HEK293T (cell line): ENCODE measurements at places on chromosomes 1 and 21.

DNA sequence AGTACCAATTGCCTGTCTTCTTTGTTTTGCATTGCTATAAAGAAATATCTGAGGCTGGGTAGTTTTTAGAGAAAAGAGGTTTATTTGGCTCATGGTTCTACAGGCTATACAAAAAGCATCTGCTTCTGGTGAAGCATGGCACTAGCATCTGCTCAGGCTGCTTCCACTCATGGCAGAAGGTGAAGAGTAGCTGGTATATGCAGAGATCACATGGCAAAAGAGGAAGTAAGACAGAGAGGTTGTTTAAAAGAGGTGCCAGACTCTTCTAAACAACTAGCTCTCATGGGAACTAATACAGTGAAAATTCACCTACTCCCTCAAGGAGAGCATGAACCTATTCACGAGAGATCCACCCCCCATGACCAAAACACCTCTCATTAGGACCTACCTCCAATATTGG is 56.7 kb upstream of the GUCA2B start:
- no peak for DNase-seq

GRCh38 chr1:63621698-63622097 is 28.5 kb downstream of the PGM1 start:
- DNase-seq: no peak

DNA sequence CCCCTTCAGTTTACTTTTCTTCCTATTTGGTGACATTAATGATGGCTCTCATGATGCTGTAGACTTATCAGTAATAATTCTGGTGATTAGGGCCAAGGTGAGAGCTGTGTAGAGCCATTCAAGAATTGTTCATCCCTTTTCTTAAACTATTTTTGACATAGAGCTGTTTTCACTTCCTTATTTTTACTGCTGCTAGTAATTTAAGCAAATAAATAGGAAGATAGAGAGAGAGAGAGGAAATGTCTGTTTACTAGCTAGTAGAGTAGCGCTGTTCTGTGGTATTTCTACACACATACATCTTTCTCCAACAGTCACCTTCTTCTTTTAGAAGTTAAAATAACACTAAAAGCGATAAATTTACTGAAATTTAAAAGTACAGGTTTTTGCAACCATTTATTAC is 678.0 kb upstream of the ZP4 start:
- no peak for DNase-seq

DNA sequence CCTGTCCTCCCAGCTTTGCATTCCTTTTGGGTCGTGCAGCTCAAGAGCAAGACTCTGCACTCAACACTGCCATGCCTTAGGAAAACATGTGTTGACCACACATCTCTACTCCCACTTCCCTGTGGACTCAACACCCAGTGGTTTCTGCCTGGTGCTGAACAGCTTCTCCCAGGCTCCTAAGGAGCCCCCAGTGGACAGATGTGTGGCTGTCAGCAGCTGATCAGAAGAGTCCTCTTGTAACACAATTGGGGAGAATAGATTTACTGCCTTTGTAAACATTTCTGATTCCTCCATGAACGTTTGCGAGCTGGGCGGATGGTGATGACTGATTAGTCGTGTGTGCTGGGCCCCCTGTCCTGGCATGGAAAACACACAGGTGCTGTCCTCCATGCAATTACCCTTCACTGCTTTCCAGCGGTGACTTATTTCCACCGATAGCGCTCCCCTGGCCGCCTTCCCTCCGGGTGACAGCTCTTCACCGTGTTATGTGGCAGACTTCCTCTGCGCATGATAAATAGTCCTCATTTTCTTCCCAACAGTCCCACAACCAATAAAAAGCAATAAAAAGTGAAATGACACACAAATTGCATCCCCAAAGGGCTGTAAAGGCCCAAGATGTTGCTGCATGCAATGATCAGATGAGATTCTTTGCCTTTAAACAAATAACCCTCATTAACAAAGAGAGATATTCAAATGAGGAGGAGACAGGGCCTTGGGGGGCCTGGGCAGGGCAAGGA is 249.4 kb upstream of the AJAP1 start:
- no peak for DNase-seq

GRCh38 chr1:24443241-24443656 is 27.6 kb downstream of the NIPAL3 start:
- DNase-seq: no peak

DNA sequence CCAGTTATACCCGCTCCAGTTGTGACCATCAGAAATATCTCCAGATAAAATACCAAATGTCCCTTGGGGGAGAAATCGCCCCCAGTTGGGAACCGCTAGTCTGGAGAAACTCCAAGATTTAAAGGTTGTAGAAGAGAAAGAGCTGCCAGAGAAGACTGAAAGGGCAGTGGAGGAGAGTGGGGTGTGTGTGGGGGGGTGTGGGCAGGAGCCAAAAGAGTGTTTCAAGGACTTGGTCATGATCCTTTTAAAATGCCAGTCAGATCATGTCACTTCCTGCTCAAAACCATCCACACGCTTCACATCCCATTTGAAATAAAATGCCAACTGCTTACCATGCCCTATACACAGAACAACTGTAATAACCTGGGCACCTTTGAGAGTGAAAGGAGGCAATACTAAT is 3.4 kb upstream of the HEYL start:
- DNase-seq: no peak

DNA sequence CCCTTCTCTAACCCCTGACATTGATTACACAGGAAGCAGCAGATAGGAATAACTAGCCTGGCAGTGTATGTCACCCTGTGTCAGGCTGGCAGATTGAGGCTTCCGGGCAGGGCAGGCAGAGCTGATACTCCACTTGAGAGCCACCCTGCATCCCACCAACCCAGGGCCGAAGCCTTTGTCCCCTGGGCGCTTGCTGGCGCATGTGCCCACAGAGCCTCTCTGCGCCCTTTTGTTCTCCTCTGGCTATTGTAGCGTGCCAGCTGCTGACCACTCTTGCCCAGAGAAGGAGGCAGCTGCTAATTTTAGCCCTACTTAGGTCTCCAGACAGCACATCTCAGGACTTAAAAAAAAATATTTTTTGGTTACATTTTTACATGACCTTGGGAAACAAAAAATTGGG is 304.9 kb downstream of the HHAT start:
- DNase-seq: no peak

- DNase-seq: no peak
Observed at GRCh38 chr1:71780681-71781080, 501.7 kb downstream of the NEGR1 start.

DNA sequence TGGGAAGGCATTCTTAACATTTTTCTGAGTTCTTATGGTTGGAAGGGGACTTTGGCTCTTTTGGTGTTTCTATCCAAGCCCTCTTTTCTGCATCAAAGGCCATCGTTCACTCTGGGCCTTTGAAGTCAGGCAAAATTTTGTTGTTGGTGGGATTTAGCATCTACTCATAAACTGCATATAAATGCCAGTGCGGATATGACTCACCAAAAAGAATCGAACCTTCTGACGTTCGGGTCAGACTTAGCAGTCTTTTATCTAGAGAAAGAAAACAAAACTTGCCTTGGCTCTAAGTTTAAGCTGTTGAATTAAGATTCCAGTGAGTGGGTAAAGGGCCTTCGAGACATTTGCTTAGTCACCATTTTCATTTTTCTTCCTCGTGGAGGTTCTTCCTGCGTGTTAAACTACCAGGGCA is 51.4 kb downstream of the EVA1C start:
- DNase-seq: no peak

DNA sequence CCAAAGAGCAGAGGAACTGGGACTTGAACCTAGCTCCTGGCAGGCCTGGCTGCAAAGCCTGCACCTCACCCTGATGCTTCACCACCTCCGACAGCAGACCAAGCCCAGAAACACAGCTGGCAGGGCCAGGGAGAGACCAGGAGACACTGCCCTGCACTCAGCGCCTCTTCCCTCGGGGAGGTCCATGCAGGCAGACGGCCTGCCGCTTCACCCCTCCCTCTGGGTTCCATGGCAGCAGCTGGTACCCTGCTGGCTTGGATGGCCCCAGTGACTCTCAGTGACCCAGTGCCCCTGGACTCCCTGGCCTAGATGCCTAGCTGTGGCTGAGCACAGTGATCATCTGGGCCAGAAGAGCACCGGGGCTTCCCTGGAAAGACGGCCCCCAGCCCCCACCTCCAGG is 65.3 kb upstream of the TARDBP start:
- DNase-seq: no peak

DNA sequence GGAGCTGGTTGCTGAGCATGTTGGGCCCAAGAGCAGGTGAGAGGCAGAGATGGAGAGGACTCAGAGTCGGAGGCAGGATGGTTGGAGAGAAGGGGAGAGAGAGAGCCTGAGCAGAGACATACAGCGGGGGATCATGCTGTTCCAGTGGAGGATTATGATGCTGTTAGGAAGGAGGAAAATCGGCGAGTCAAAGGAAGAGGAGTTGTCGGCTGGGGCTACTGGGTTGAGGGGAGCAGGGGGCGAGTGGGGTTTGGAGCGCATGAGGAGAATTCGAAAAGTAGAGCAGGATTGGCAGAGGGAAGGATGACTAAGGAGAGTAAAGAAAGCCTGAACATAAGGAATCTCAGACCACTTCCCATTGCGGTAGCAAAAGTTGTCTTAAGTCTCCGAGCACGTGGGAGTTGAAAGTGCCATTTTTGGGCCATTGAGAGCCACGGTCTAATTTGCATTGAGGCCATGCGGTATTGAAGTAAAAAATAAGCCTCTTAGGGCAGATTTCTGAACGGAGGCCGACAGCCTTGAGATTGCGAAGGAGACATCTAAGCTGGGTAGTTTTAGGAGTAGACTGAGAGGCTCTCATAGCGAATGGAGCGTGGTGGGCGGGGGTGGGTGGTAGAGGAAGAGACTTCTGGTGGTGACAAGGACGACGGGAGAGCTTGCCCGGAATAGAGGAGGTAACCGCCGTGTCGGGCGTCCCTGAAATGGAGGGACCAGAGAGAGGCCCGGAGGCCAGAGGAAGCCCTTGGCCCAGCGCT is 140.4 kb upstream of the ETV3 start:
- DNase-seq: no peak

DNA sequence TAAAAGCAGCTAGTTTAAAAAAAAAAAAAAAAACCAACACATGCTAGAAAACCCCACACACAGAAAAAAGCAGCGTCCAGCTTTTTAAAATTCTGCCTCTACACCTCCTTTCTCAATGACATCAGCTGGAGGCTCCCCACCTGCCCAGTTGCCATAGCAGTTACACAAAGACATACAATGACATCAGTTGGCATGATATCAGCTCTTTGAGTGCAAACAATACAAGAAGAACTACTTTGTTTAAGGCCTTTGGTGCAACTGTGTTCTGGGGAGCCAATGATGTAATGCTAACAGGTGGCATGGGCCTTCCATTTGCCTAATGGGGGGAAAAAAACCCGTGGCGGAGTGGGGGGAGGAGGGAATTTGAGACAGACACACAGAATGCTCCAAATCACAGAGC is 32.9 kb downstream of the DUSP10 start:
- DNase-seq: no peak

- no peak for DNase-seq
Observed at GRCh38 chr1:119674835-119675289, 26.8 kb upstream of the ZNF697 start.

DNA sequence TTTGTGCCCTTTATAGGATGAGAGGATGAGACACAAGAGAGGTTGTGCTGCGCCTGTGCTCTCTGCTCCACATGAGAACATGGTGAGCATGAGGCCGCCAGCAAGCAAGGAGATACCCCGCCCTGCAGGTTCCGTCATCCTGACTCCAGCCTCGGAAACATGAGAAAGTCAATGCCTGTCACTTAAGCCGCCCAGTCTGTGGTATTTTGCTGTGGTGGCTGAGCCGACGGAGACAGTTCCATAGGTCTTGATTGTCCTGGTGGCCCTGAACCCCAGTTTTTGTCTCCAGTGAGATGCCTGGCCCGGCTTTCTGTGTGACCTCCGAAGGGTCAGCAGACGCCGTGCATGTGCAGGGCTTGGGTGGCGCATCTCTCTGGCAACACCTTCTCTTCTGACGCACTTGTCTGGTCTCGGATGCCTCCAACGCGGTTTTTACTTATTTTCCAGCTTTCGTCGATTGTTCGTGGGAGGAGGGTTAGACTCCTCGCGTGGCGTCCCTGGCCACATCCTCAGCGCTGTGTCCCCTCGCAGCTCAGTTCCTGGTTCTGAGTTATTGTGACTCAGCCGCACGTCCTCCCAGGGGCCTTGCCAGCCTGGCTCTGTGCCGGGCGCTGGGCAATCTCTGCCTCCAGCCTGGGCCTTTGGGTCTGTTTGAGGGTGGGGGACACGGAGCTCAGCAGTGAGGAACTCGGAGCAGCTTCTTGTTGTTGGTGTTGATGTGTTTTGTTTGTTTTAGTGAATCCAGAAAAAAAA is 70.0 kb downstream of the FAAP20 start:
- no peak for DNase-seq

DNA sequence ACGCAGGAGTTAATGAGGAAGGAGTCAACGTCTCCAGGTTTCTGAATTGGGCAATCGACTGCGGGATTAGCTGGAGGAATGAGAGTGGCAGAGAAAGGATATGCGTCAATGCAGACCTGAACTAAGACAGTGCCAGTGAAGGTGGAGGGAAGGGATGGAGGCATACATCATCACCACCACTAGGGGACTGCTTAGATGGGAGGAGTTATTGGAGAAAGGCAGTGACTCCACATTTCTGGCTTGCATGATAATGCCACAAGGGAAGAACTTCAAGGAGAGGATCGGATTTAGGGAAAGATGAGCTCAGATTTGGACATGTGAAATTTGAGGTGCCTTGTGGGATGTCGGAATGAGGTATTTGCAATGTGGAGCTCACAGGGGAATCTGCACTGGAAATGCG is 17.5 kb downstream of the VASH2 start:
- DNase-seq: peak; percentile 76

DNA sequence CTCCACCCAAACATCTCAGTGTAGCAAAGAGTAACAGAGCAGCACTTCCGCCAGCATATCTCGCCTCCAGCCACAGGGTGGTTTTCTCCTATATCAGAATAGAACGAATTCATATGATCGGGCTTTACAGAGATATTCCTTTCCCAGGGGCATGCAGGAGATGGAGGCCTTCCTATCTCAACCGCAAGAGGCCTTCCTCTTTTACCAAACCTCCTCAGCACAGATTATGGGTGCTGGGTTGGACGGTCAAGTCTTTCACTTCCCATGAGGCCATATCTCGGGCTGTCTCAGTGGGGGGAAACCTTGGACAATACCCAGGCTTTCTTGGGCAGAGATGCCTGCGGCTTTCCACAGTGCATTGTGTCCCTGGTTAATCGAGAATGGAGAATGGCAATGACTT is 65.8 kb downstream of the OVGP1 start:
- DNase-seq: no peak

GRCh38 chr1:43847290-43847689 is 86.3 kb upstream of the ARTN start:
- DNase-seq: no peak

GRCh38 chr1:32240140-32240951 is 6.7 kb upstream of the FAM167B start:
- DNase-seq: no peak

DNA sequence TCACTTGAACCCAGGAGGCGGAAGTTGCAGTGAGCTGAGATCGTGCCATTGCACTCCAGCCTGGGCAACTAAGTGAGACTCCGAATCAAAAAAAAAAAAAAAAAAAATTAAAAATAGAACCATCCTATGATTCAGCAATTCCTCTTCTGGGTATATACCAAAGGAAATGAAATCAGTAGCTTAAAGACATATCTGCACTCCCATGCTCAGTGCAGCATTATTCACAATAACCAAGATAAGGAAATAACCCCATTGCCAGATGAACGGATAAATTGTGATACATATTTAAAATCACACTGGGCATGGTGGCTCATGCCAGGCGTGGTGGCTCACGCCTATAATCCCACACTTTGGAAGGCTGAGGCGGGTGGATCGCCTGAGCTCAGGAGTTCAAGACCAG is 23.8 kb downstream of the ALDH9A1 start:
- no peak for DNase-seq

GRCh38 chr1:224447971-224448370 is 13.4 kb upstream of the WDR26 start:
- no peak for DNase-seq

GRCh38 chr1:154501423-154502065 is 475 bp upstream of the TDRD10 start:
- DNase-seq: no peak
